ENCODE measurements at places on chromosomes 3 and 15. TPM values are rescaled to one million over a fixed set of nuclear protein-coding genes. Genes with fewer than 3 reads are reported as not detected.

The TRH gene
- total RNA-seq = not detected

The CFAP91 gene
- total RNA-seq = 0.31 TPM

The MB21D2 gene
- 5.0 TPM for total RNA-seq

The SH3BP5 gene
- total RNA-seq = 17.7 TPM

The OXTR gene
- 10.5 TPM for total RNA-seq

The MTFMT gene
- 22.3 TPM for total RNA-seq

The ARPP21 gene
- total RNA-seq = 0.32 TPM

Measured in A549 treated with Mapracorat at 1 μM for 4 hours (cell line).